Lung (tissue), 17 donors: ENCODE measurements at places on chromosomes 6 and 20.

GRCh38 chr6:128712898-128713297, 170.0 kb upstream of the LAMA2 start:
- H3K27ac ChIP-seq, result no peak overlapping the region
- DNase-seq, result no peak
- no peaks in the 10 kb centered on the region for H3K4me1 ChIP-seq
- no peak overlapping the region for H3K4me3 ChIP-seq
- H3K36me3 ChIP-seq, result no peaks in the 10 kb centered on the region

DNA sequence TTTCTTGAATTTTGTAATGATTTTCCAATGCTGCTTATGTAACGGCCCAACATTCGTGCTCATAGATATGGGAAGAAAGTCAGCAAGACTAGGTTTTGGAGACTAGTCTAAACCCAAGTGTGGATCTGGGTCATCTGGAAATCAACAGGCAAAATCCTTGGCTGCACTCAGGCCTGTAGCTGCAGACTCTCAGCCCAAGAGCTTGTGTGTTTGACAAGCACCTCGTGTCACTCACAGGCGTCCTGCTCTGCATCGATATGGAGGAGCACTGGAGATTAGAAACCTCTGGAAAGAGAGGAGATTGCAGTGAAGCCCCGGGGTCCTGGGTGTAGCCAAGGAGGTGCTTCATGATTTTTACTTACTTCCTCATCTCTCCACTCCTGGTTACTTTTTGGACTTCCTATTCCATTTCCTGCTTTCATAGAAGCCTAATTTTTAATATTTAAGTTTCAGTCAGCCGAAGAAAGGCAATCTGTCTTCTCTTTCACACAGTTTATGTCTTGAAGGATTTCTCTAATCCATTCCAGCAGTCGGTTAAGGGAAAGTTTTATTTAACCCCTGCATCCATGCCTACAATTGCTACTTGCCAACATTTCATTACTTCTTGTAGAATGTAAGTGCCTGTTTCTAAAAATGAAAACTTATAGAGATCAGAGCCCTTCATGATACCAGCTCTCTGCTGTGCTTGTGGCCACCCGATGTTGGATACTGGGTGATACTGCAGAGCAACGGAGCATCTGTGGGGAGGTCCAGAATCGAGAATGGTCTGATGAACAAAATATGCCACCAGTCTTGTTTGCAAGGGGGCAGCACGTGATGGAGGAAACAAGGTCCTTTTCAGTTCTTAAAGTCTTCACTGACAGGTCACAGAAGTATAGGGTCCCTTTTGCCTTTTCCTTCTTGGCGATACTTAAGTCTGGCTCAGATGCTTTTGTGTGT, 296.3 kb downstream of the QKI start:
- H3K4me3 ChIP-seq, result no peak overlapping the region
- no peak for DNase-seq
- no peaks in the 10 kb centered on the region for H3K36me3 ChIP-seq
- H3K27me3 ChIP-seq, result no peaks in the 10 kb centered on the region
- peaks cover 31% of the 10 kb centered on the region for H3K4me1 ChIP-seq
- H3K27ac ChIP-seq, result peak overlapping the region; percentile 64

DNA sequence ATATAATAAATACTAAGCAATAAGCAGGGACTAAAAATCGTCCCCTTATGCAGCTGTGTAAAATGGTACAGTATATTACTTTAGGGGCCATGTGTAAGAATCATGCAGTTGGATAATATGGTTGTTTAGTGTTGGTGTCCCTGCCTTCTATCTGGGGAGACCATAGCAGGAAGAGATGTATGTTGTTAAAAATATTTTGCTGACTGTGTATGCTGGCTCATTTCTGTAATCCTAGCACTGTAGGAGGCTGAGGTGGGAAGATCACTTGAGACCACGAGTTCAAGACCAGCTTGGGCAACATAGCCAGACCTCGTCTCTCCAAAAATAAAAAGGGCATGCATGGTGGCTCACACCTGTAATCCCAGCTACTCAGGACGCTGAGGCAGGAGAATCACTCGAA, 5.6 kb downstream of the PANK2 start:
- H3K27me3 ChIP-seq, result no peaks in the 10 kb centered on the region
- H3K27ac ChIP-seq, result no peak overlapping the region
- peaks cover 33% of the 10 kb centered on the region for H3K4me1 ChIP-seq
- H3K4me3 ChIP-seq, result no peak overlapping the region
- peaks cover 10% of the 10 kb centered on the region for H3K36me3 ChIP-seq

DNA sequence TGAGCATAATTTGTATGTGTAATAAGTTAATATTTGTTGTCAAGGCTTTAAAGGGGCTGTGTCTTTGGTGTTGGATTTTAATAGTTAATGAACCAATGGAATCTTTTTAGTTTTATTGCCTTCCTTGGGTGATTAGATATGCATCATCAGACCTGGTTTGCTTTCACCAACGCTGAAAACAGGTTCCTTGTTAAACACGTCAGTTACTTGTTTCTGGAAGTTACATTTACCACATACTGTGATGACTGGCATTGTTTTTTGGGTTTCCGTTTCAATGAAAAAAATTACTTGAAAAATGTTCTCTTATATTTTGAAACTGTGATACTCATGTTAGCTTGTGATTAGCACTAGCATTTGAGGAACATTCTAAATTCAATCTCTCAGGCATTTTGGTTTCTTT, 58.6 kb upstream of the RNF144B start:
- no peak overlapping the region for H3K27ac ChIP-seq
- H3K4me3 ChIP-seq, result no peak overlapping the region
- no peaks in the 10 kb centered on the region for H3K4me1 ChIP-seq
- no peaks in the 10 kb centered on the region for H3K36me3 ChIP-seq
- H3K27me3 ChIP-seq, result no peaks in the 10 kb centered on the region

DNA sequence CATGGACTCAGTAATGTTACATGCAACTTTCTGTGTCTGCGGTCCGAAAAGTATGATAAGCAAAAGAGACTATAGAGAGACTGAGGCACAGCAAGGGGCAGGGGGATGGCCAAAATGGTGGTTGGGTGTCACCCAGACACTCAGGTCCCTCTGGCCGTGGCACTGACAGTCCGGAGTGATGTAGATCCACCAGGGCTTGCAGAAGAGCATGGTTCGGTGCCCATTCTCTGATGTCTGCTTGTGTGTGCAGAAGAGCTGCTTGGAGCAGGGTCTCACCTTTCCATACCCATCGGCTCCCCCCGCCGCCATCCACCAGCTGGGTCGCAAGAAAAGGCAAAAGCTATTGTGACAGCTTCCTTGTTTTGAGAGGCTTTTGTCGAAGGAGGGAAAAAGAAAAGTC, 6.6 kb upstream of the APCDD1L start:
- H3K4me3 ChIP-seq, result no peak overlapping the region
- no peaks in the 10 kb centered on the region for H3K36me3 ChIP-seq
- DNase-seq, result no peak
- H3K27me3 ChIP-seq, result no peaks in the 10 kb centered on the region
